Thyroid gland (tissue), 4 donors: ENCODE measurements at places on chromosomes 6 and 20. TPM values are rescaled to one million over a fixed set of nuclear protein-coding genes. Genes with fewer than 3 reads are reported as not detected.
A peak's percentile ranks its signal among the peaks of the same experiment; 100 is the strongest.

DNA sequence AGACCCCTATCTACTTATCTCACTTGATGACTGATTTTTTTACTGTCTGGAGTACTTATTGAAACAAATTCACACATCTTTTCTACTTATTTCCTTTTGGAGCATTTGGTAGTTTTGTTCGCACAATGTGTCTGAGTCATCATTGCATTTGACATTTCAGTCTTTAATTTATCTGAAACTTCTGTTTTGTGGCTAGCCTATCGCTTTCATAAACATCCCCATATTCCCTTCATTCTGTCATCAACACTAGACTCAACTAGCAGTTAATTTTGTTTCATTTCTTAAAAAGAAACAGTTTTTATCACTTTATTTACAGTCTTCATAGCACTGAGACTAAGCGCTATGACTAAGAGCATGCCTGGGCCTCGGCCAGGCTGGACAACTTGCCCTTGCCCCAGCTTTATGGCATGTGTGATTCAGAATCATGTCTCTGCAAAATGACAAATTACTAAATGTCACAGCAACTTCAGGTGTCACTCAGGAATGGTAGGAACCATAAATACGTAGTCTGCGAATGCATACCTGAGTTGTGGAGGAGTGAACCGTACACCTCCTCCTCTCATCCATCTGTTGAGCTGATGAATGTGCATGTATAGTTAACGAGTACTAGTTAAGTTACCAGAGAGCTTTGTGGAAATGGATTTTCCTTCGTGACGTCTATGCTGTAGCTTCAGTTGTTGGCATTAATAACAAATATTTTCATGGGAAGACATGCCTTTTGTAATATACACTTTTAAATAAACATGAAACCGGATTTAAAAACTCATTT is 16.2 kb downstream of the L3MBTL3 start:
- no peak for DNase-seq

GRCh38 chr6:16331384-16332174 is 93.2 kb downstream of the GMPR start:
- peak; percentile 69 for DNase-seq

DNA sequence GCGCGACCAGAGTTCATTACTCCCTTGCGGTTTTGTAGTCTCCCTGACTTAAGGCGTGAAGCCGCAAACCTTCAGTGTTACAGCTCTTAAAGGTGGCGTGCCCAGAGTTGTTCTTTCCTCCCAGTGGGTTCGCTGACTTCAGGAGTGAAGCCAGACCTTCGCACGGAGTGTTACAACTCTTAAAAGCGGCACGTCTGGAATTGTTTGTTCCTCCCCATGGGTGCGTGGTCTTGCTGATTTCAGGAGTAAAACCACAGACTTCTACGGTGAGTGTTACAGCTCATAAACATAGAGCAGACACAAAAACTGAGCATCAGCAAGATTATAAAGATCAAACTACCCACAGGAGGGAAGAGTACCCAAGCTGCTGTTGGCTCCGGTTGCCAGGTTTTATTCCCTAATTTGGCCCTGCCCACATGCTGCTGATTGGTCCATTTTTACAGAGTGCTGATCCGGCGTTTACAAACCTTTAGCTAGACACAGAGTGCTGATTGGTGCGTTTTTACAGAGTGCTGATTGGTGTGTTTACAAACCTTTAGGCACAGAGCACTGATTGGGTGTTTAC is 10.4 kb downstream of the TMEM14C start:
- no peak for DNase-seq

GRCh38 chr6:161233986-161234661 is 39.7 kb downstream of the AGPAT4 start:
- peak; percentile 19 for DNase-seq

- no peak for DNase-seq
Measured at GRCh38 chr6:125445054-125445453, 143.3 kb upstream of the HDDC2 start.

Gene PRND
- total RNA-seq = 2.0 TPM

DNA sequence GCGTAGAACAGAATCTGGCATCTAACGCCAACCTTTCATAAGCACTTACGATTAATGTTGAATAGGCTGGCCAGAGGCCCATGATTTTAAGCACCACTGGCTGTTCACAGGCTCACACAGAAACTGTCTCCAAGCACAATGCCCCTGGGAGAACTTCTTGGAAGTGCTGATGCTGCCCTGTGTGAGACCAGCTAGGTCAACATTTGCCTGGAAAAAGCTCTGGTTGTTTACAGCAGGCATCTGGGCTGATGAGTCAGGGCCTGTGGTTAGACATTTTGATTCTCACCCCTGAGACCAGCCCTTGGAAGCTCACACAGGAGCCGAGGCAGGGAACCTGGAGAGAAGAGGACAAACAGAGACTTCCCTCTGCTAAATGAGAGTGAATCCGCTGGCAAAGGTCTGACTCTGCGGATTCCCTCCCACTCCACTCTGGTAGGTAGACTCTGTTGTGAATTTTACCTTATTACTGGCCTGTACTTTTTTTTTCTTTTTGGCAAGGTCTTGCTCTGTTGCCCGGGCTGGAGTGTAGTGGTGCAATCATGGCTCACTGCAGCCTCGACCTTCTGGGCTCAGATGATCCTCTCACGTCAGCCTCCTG is 6.8 kb upstream of the SULF2 start:
- peak; percentile 39 for DNase-seq

- peak; percentile 30 for DNase-seq
Measured at GRCh38 chr6:64012351-64013001, 376.9 kb downstream of the PHF3 start.

DNA sequence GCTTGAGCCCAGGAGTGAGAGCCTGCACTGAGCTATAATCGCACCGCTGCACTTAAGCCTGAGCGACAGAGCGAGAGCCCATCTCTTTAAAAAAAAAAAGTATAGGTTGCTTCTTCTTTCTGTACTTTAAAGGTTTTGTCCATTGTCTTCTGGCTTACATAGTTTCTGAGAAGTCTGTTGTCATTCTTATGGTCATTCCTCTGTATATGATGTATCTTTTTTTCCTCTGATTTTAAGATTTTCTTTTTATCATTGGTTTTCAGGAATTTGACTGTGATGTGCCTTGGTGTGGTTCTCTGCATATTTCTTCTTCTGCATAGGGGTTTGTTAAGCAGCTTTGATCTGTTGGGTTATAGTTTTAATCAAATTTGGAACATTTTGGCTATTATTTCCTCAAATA is 29.1 kb downstream of the QRSL1 start:
- DNase-seq = no peak

Gene LHFPL5
- not detected for total RNA-seq

DNA sequence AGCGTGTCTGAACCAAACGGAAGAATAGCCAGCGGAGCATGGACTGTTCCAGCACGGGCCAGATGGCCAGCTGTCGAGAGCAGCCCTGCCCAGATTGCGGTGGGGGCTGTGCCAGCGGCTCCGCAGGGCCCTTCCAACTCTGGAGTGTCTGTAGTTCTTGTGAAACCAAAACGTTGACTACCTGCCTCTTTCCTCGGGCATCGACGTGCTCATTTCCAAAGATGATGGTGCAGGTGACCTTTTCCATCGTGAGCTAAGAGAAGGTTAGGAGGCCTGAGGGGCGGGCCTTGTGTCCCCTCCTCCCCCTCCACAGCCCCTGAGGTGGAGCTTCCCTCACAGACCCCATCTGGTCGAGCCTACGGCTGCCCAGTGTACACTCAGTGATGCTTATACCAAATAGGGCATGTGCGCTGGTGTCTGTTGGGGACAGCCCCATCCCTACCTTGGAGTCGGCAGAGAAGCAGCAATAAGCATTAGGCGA is 12.9 kb upstream of the C20orf144 start:
- DNase-seq = peak; percentile 91

- no peak for DNase-seq
Measured at GRCh38 chr20:59322585-59323454, 22.4 kb downstream of the EDN3 start.

DNA sequence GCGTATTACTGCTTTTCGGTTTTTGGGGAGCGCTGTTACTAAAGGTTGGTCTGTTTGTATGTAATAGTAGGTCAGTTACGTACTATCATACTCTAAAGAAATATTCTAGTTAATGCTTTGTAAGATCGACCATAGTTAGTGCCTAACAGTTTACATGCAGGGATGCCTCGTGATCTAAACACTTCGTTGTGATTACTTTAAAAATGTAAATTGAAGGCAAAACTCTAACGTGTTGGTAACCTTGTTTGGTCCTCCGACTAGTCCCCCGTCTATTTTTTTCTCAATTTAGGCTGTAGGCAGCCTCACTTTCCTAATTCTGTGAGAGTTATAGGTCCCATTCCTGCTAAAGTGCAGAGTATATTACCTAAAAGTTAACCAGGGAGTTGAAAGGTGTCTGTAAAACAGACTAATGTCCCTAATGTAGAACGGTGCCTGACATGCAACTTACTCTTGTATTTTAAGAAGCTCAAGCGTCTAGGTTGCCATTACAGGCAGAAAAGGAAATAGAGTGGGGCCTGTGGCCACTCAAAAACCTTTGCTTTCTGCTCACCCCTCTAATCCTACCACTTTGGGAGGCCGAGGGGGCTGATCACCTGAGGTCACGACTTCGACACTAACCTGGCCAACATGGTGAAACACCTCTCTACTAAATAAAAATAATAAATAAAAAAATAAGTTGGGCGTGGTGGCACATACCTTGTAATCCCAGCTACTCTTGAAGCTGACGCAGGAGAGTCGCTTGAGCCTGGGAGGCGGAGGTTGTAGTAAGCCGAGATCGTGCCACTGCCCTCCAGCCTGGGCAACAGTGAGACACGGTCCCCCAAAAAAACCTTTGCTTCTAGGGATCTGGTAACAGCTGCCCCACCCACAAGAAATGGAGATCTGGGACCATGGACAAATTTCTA is 37.8 kb downstream of the HFE start:
- DNase-seq = peak; percentile 38

GRCh38 chr20:47559141-47559540 is 57.5 kb downstream of the NCOA3 start:
- peak; percentile 16 for DNase-seq

DNA sequence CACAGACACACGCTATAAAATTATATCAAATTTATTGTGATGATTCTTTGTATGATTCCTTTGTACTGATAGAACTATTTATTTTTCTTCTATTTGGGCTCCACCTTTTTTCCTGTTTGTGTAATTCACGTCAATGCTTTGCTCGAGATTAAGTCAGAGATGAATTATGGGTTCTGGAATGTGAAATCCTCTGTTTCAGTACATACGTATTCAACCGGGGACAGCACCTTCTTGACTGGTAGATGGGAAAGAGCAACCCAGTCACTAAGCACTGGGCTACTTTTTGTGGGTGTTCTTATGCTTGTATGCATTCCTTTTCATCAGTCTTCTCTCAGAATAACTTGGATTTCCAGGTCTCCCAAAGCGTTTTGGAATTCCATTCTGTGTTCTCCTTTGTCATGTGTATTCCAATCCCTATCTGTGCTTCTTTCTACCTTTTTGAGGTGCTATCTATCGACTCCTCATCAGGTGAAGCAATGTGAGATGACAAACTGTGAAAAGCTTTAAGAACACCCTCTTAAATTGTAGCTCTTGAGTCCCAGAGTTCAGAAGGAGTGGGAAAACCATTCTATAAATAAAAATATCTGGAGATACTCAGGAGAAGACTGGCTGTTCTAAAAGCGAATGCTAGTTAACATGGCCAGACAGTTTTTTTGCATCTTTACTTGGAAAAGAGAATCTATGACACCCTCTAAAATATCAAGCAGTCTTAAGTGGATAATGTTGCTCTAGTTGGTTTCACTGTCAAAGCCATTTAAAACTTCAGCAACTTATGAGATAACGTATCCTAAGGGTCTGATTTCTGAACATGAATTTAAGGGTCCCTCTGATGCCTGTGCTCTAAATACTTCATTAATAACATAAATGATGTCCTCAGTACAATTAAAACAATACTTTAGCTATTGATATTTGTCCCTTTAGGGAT is 197.7 kb upstream of the PREP start:
- DNase-seq = no peak

Gene DTD1
- 50.0 TPM for total RNA-seq

- no peak for DNase-seq
Measured at GRCh38 chr6:40442591-40442990, 144.6 kb downstream of the LRFN2 start.

- DNase-seq = no peak
Measured at GRCh38 chr6:148720897-148721296, 25.9 kb upstream of the UST start.

DNA sequence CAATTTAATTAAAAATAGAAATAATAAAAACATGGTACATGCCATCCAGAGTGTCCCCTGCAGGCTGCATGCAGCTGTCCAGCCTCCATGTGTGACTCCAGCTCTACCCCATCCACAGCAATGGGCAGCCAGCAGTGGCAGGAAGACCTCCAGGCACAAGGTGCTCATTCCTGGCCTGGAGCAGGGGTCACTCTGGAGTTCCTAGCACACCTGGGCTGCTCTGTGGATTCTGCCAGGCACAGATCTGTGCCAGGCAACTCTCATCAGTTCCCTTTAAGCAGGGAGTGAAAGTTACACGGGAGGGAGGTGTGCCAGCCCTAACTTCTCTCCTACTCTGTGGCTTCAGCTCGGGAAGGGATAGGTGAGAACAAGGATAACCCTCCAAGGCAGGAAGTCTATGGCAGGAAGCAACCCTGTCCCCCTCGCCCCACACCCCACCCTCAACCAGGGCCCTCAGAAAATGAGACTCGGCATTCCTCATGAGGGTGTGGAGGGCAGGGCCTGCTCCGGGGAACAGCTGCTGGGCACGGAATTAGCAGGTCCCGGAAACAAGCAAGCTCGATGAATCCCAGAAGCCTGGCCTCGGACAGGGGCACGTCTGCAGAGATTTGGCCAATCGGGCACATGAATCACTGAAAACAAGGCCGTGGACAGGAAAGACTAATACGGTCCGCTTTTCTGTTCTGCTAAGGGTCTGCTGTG is 10.0 kb downstream of the JPH2 start:
- DNase-seq = no peak

Gene MOG
- total RNA-seq = not detected

DNA sequence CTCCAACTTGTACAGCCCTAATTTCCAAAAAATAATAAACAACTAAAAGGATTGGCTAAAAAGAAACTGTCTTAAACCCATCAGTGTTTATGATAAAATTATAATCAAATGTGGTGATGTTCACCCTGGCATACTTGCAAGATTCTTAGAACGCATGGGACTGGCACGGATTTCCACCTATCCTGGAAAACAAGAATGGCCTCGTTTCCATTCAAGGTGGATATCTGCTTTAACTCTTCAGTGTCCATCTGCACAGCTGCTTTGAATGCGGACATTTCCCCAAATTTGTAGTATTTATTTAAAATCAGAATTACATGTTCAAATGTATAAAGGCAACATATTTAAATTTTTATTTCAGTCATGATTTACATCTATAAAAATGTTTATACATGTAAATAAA is 4.2 kb downstream of the CNR1 start:
- DNase-seq = no peak

- no peak for DNase-seq
Measured at GRCh38 chr20:3077618-3078134, 6.3 kb downstream of the OXT start.
